ENCODE measurements at places on chromosomes 16 and 17.
A peak's percentile ranks its signal among the peaks of the same experiment; 100 is the strongest.

DNA sequence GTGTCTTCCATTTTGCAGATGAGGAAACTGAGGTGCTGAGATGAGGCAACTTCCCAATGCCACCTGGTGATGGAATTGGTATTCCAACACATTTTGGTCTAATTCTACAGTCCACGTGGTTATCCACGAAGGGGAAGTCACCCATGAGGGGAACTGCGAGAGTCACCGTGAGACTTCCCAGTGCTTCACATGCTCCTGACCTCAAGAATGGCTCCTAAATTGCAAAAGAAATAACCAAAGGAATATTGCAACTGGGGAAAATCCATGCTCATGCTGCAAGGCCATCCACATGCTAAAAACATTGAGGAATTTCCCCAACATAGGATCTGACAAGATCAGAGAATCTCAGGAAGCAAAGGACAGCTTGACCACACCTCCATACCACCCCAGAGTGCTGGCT is 153.9 kb downstream of the HS3ST3B1 start:
- DNase-seq: no peak

DNA sequence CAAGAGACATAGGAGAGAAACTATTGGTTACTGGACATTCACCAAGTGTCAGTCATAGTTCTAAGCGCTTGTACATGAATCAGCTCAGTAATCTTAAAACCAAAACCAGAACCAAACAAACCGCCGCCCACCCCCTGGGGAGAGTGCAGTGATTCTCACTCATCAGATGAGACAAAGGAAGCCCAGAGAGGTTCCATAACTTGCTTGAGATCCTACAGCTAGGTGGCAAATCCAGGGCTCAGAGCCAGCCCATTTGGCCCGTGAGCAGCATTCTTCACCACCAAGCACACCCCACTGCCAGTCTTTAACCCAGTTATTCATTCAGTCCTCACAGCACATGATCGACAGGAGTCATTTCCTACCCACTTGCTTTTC is 37.2 kb upstream of the RGS9 start:
- DNase-seq: peak; percentile 71

GRCh38 chr17:79024901-79025737 is 1.1 kb downstream of the C1QTNF1 start:
- DNase-seq: no peak

- peak; percentile 81 for DNase-seq
These were observed 6.9 kb downstream of the DOK4 start for GRCh38 chr16:57479205-57479975.

- no peak for DNase-seq
These were observed 23.7 kb downstream of the LASP1 start for GRCh38 chr17:38893607-38894006.

- DNase-seq: no peak
These were observed 74.6 kb downstream of the TMEM100 start for GRCh38 chr17:55648086-55648485.

GRCh38 chr16:82091241-82091640 is 56.2 kb downstream of the HSD17B2 start:
- DNase-seq: peak; percentile 49

- DNase-seq: peak; percentile 30
These were observed 26.3 kb upstream of the CDC42EP4 start for GRCh38 chr17:73338050-73338521.
